ENCODE measurements at places on chromosomes 16 and 17. TPM values are rescaled to one million over a fixed set of nuclear protein-coding genes. Genes with fewer than 3 reads are reported as not detected.
A peak's percentile ranks its signal among the peaks of the same experiment; 100 is the strongest.

DNA sequence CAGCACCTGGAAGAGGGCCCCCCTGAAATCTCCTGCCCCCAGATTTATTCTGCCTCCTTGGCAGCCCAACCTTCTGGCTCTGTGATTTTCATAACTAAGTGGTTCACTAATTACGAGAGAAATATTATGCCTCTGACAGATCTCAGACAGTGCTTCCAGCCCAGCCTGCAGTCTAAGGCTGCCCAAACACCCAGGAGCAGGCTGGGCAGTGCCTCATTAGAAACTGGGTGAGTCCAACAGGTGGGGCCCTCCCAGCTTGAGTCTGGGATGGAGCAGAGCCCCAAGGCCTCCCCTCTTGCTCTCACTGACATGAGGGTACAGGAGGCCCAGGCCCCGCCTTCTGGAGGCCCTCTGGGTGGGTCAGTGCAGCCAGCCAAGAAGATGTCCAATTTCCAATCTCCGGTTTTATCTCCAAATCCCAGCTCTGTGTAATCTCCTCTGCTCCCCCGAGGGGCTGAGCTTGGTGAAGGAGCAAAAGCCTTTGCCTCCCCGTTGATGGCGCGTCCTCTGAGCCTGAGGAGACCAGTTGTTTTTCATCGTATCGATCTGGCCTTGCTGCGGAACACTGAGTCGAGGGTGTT, 20.1 kb upstream of the ABCC3 start:
- DNase-seq: no peak

- no peak for DNase-seq
These were observed 60.9 kb upstream of the WSB1 start for GRCh38 chr17:27233059-27233458.

The SLC5A10 gene
- total RNA-seq: not detected

DNA sequence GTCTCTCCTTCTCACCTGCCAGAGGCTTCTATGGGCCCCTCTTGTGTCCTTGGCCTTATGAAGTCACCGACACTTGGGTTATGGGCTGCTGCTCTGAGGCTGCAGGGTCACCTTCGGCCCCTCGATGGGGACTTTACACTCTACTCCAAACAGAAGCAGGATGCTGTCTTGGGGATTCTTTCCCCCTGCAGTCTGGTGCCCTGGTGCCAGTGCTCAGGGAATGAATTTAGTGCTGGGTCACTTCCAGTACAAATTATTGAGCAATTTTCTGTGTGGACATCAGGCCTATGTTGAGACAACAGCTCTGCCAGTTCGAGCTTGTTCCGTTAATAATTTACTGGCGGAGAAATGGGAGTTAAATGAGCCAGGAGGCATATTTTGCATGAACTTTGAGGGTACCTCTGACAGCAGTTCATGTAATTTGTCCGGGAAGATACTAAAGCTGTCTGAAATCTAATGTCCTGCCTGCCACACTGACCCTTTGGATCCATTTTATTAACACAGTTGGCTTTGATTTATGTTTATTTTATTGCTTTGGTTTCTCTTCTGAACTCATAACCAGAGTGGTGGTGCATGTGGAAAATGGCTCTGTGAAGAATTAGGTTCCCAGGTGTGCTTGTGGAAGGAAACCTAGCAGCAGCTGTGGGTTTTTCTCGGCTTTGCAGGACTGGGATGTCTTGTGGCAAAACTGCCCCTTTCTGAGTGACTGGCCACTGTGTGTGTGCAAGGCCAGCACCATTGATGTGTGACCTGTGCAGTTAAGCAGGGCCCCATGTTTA, 34.1 kb upstream of the DHX8 start:
- DNase-seq: no peak

GRCh38 chr17:72407336-72407909, 286.6 kb downstream of the SOX9 start:
- DNase-seq: peak; percentile 70

DNA sequence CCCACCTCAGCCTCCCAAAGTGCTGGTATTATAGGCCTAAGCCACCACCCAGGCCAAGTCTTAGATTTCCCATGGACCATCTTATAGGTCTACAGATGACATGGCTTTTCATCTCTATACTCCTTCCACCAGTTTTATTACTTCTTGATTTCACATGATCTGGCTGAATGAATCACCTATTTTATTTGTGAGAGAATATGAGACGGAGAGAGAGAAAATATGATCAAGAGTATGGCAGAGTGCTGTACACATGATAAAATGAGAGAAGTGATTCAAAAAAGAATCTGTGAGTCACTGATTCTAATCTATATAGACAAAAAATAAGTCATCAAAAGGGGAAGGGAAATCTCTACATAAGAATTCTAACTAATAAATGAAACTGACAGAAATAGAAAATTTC, 13.7 kb downstream of the ACSM1 start:
- DNase-seq: no peak

GRCh38 chr16:55047903-55048497, 117.3 kb downstream of the IRX5 start:
- DNase-seq: no peak

The ARL5C gene
- not detected for total RNA-seq

GRCh38 chr17:31060791-31061550, 33.8 kb upstream of the NF1 start:
- no peak for DNase-seq

DNA sequence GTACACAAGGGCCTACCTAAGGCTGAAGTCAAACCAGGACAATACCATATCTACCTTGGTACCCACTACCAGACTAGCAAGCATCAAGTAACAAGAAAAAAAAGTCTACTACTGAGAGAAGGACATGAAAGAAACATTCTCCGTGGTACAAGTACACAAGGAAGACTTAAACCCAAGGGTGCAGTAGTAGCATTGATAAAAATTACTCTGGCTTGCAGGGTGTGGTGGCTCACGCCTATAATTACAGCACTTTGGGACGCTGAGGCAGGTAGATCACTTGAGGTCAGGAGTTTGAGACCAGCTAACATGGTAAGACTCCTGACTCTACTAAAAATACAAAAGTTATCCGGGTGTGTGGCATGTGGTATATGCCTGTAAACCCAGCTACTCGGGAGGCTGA, 386.5 kb upstream of the PMFBP1 start:
- DNase-seq: no peak
